ENCODE measurements at places on chromosomes 11 and 22.

GRCh38 chr11:82610671-82611070, 123.0 kb downstream of the FAM181B start:
- DNase-seq = no peak

- no peak for DNase-seq
These were observed 82.1 kb downstream of the EMSY start for GRCh38 chr11:76526878-76527277.

- no peak for DNase-seq
These were observed 3.2 kb downstream of the IFITM10 start for GRCh38 chr11:1746956-1747752.

DNA sequence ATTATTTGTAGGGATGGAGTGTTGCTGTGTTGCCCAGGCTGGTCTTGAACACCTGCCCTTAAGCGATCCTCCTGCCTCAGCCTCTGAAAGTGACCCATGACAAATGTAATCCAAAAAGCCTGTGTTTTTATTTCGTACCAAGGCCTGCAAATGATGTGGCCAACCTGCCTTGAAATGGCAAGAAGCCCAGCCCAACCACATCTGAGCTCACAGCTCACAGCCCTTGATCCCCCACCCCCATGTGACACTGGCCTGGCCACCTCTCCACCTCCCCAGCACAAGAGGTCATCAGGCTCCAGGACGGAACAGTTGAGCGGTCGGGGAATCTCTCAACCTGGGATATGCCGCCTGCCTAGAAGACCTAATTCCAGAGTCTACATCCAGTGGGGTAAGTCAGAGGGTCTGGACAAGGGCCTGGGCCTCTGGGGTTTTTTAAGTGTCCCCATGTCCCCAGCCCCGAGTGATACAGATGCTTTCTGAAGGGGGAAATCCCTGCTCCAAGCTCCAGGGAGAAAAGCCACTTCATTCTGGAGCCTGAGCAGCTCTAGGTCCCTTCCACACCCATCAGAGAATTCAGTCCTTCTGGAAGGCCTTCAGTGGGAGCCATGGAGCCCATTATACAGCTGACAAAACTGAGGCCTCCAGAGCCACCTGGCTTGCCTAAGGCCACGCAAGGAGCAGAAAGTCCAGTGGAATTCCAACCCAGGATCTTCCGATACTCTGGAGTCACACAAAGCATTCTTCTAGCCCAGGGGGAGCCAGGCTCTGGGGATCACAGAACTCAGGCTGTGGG, 70.7 kb downstream of the MN1 start:
- no peak for DNase-seq

- no peak for DNase-seq
These were observed 34.2 kb downstream of the MACROD1 start for GRCh38 chr11:64131683-64132190.

DNA sequence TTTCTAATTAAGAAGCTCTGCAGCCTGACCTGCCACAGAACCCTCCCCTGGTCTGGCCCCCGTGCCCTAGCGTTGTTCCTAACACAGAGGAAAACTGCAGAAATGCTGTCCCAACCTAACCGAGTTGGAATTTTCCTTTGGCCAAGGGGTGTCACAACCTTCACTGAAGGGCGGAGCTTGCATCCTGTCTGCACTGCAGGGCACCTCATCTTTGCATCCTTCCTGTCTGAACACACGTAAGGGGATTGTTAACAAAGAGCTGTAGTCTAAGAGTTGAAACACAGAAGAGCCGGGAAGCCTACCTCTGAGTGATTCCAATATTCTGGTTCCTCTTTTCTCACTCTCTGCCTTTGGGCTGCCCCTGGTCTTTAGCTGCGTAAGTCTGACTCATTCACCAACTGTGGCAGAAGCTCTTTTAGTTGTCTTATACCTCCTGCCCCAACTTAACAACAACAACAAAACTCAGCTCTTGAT, 1.6 kb downstream of the DIXDC1 start:
- no peak for DNase-seq

- DNase-seq = no peak
These were observed 107.9 kb upstream of the BID start for GRCh38 chr22:17882162-17882561.

DNA sequence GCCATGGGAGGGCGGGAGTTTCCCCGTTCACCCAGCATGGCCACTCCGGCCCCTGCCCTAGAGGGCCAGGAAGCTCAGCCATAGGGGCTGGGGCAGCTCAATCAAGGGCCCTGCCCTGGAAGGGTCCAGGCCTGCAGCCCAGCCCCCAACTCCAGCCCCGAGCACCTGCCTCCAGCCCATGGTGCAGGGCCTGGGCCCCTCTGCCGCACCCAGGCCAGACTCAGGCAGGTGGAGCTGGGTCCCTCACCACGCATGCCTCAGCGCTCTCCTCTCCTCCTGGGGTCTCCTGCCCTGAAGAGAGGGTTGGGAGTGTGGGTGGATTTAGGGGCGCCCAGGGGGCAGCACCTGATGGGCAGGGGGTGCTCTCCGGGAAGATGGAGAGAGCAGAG, 13.1 kb downstream of the MLC1 start:
- no peak for DNase-seq

GRCh38 chr11:11279956-11280689, 72.9 kb downstream of the CSNK2A3 start:
- no peak for DNase-seq

- no peak for DNase-seq
These were observed 12.8 kb downstream of the CAPRIN1 start for GRCh38 chr11:34064291-34064690.

GRCh38 chr11:26331911-26332571, at the start of gene ANO3:
ANO3 (plus strand) TSS chr11:26332130; CDS start chr11:26332276, 146 bp downstream.
- DNase-seq = no peak

DNA sequence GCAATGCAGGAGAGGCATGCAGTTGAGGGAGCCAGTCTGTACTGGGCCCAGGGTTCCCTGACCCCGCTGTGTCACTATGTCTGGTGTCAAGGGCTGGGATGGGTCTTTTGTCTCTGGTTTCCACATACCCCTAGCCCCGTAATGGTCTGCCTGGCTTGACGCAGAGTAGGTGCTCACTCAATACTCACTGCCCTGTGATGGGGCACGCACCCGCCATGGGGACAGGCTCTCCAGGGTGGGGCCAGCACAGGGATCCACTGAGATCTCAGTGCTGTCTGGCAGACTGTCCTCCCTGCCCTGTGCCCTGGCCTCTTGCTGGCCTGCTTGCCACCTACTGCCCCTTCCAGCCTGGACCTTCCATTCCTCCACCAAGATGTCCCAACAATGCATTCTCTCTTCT, 101.7 kb upstream of the CD82 start:
- no peak for DNase-seq

GRCh38 chr11:2207773-2208621, 36.4 kb upstream of the TH start:
- no peak for DNase-seq

DNA sequence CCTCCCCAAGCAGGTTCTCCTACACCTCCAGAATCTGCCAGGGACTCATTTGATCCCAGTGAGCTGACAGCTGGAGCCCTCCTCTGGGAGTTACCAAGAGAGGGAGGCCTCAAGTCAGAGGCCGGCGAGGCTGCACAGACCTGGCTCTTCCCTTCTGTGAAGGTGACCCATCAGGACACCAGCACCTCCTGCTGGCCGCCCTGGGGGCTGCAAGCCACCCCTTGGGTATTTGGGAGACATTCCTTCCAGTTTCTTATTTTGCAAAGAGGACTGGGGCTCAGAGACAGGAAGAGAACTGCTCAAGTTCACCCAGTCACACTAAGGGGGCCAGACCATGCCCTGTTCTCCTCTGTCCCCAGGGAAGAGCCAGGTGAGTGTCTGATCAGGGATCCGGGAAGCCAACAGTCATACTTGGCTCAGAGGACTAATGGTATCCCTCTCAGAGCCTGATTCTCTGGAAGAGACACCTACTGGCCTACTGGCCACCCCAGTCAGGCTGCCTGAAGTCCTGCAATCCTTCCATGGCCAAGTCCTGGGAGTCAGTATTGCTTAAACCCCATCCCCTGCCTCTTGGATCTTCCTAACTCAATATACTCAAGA, 40.5 kb upstream of the RIC3 start:
- DNase-seq = no peak

GRCh38 chr22:48175721-48176120, 1413.3 kb downstream of the TBC1D22A start:
- no peak for DNase-seq

DNA sequence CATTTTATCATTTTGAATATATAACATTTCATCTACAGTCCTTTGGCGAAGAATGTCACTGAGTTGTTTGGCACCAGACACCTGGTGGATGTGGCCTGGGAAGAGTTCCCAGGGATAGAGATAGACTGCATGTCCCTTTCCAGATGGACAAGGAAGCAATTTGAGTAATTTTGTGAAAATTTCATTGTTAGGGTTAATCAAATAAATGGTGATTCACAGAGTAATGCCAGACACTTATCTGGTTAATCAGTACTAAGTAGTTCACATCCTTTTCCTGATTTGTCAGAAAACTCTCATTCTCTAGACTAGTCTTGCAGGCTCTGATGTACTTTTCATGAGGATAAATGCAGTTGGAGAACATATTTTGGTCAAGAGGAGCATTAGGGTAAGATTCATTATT, 41.6 kb downstream of the NAALAD2 start:
- DNase-seq = no peak

DNA sequence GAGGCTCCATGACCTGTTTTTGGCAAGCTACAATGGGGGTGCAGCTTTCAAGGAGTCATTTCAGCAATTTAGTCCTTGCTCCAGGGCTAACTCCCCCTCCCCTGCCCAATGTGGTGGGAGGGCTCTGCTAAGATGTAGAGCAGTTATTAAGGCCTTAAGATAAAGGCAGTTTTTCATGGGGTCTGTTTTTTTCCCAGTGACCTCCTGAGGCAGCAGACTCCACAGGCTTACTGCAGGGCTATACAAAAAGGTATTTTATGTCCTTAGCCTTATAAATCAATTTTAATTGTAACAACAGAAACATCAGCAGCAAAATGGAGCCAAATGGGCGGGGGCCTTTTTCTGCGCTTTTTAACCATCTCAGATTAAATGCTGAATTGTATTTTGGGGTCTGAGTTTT, 192.3 kb downstream of the KIRREL3 start:
- no peak for DNase-seq

Data from activated CD8-positive, alpha-beta memory T cell treated with anti-CD3 and anti-CD28 coated beads for 1 hour (primary cell).